NCI-H2029 treated with DMSO at 0.1 percent for 48 hours (cell line): ENCODE measurements at places on chromosomes 13 and 19.

GRCh38 chr19:41753159-41753558, 2.2 kb upstream of the CEACAM6 start:
- no peak for DNase-seq

DNA sequence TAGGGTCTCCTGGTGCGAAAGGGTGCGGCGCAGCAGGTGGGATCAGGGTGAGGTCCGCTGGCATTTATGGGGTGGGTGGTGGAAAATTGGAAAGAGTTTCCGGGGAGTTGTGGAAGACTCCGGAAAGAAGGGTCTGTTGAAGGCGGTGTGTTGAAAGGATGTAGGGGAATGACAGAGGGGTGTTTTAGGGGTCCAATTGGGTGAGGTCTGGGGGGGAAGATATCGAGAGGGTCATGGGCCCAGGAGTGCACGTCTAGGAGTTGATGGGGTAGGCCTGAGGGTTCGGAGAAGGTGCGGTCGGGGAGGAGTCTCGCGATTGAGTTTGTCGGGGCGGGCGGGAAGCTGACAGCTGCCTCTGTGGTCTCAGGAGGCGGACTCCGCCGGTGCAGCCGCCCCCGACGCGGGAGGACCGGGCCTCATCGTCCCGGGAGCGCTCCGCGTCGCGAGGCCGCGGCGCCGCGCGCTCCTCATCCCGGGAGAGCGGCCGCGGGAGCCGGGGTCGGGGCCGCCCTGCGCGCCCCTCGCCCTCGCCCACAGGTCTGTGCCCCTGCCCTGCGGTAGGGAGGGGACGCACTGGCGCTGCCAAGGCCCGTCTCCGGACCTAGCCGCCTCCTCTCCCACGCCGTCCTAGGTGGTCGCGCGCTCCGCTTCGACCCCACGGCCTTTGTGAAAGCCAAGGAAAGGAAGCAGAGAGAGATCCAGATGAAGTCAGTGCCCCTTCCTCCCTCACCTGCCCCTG, 7.0 kb downstream of the PGLYRP1 start:
- DNase-seq: no peak

DNA sequence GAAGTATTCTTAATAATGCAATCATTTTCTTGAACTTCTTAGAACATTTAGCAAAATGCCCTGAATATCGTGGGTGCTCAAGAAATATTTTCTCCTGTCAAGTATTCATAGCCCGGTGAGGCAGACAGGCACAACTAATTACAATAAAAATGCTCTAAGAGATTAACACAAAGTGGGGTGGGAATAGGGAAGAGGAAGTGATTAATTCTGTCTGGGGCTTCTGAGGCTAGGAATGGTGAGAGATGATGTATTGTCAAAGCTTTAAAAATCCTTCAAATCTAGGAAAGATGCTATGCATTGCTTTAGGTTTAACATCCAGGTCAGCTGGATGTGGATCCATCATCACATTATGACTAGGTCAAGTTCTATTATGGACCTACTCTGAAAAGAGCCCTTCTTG, 66.9 kb upstream of the POSTN start:
- DNase-seq: no peak

DNA sequence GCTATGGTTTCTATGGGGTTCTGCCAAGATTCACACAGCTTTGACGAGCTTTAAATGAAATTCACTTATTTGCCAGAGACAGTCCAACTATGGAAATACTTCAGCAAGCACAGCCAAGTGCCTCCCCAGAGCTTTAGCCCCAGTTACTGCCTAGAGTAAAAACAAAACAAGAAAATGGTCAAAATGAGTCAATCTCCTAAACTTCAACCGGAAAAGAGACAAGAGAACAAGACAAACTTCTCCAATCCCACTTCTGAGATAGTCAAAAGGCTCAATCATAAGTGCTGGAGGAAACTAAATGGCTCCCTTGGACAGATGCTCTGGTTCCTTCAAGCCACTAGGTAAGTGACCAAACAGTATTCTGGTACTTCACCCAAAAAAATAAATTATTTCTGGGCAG, 65.8 kb downstream of the KATNAL1 start:
- no peak for DNase-seq

DNA sequence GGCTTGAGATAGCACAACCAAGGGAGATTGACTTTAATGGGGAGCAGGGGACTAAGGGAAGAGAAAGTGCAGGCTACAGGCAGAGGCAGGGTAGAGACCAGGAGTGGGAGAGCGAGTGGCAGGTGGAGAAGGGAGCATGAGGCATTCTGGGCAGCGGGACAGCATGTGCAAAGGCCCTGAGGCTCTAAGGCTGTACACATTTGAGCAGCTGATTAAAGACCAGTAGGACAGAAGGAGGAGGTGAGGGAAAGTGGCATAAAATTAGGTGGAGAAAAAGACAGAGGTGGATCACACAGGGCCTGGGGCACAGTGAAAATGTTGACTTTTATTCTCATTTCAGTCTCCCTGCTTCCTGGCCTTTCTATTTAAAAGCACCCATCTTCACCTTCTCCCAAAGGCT, 74.4 kb downstream of the ALOX5AP start:
- no peak for DNase-seq

DNA sequence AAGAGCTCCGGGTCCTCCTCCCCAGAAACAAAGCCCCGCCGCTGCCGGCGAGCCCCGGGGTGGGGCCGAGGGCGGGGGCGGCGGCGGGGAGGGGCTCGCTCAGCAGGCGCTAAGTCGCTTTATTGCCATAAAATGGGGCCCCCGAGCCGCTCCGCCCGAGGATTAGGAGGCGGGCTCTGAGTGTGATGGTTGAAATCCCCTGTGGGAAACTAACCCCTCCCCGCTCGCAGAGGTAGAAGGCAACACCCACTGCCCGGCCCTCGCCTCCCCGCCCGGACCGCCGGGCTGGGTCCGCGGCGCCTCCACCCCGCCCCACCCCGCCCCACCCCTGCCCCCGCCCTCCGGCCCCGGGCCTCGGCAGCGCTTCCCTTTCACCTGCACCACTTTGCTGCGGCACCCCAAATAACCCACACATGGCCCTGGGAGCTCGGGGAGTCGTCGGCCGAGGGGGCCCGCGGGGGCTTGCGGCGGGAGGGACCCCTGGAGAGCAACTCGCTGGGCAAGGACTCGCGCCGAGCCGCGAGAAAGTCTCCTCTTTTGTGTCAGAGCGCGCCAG, at the start of gene KLF12:
Gene KLF12 (minus strand): TSS at position 184 of the 556 bp plus-strand sequence.
- DNase-seq: peak; percentile 5

DNA sequence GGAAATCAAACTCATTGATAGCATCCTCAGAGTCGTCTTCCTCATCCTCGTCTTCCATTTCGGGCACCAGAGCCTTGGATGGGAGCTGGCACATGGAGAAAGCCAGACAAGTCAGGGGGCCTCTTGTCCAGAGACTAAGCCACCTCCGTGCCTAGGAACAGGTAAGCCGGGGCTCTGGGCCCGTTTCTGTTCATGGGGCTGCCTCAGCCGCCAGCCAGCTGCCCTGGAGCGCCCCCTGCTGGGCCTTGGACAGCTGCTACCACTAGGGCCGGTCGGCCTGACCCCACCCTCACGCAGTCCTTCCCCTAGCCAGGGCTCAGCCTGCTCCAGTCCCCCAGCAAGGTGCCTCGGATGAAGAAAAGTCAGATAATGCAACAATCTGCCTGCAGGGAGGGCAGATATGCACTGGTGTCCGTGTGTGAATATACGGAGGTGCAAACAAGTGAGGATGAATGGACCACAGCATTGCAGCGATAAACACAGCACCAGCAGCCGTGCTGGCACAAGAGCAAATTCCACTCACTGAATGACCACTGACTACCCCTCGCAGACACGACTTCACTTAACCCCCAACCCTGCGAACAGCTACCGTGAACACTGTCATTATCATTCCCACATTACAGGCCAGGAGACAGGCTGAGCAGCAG, 11.9 kb upstream of the PRKD2 start:
- DNase-seq: no peak

DNA sequence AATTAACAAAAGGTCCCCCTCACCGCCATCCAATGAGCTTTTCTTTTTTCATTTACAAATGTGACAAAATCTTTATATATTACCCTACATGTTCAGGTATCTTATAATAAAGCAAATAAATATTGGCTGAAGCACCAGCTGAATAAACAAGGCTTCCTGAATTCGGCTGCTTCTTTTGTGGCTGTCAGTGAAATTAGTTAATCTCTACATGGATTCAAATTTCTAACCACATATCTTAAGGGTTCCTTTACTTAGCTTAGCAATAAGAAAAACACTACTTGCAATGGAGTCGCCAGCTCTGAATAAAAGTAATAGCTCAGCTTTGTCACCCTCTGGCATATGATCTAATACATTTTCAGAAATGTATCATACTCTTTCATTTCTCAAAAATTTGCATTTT, 104.3 kb downstream of the CCNA1 start:
- peak; percentile 33 for DNase-seq

DNA sequence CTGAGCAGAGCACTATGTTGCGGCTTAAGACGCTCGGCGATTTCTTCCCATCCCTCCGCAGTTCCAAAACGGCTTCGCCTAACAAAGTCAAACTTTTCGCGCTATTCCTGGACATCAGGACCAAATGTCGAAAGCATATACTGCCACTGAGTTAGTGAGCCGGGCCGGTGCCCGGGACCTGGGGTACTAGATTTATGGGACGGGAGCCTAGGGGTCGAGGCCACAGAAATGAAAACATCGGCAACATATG, 699 bp downstream of the RCBTB2 start:
- DNase-seq: no peak

GRCh38 chr19:35336166-35336955, 7.4 kb downstream of the CD22 start:
- no peak for DNase-seq

- peak; percentile 36 for DNase-seq
Measured at GRCh38 chr19:28633319-28634018, 579.5 kb downstream of the UQCRFS1 start.

- DNase-seq: no peak
Measured at GRCh38 chr19:33812388-33813330, 16.0 kb downstream of the KCTD15 start.

GRCh38 chr13:95456815-95457214, 95.7 kb upstream of the CLDN10 start:
- DNase-seq: no peak

GRCh38 chr13:92487238-92487637, 739.4 kb upstream of the GPC6 start:
- DNase-seq: no peak

DNA sequence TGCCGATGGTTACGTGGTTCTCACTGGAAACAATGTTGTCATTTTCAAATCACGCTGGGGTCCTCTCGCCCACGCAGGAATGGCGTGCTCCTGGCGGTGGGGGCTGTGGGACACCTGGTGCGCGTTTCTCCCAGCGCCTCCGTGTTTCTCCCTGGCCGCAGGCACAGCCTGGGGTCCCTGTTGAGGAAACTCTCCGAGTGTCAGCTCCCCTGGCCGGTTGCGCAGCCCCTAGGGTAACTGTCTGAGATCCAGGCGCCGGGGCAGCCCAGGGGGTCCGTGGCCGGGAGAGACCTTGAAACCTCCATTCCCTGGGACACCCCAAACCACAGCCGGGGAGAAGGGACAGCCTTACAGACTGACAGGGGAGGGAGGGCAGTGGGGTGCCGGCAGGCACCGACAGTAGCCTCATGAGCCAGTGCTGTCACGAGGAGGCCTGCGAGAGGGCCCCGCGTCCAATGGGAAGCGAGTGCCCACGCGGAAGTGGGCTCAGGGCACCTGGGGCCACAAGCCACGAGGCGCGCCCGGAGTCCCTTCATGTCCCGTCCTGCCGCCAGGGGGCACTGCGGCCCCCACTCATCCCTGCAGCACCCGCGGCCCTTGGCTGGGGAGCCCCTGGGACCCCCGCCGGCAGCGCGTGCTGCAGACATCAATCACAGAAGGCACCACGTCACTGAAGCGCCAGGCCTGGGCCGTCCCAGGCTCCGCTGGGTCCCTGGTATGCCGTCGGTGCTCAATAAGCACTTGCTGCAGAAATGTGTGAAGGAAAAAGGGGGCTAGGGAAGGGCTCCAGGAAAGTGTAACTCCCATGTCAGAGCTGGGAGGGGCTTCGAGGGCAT, 9.5 kb downstream of the ADAMTSL5 start:
- DNase-seq: no peak

DNA sequence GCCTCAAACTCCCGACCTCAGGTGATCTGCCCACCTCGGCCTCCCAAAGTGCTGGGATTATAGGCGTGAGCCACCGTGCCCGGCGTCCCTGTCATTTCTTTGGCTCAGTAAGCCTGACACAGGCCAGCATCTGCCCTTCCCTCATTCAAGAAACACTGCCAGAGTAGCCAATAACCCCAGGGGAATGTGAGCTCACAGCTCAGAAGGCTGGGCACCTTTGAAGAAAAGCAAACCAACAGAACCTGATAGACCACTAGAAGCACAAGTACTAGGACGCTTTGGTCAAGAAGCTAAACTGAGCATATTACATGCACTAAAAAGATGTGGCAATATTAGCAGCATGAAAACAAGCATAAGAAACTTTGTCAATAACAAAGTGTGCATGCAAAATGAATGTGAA, 14.2 kb downstream of the SIGLEC5 start:
- no peak for DNase-seq

DNA sequence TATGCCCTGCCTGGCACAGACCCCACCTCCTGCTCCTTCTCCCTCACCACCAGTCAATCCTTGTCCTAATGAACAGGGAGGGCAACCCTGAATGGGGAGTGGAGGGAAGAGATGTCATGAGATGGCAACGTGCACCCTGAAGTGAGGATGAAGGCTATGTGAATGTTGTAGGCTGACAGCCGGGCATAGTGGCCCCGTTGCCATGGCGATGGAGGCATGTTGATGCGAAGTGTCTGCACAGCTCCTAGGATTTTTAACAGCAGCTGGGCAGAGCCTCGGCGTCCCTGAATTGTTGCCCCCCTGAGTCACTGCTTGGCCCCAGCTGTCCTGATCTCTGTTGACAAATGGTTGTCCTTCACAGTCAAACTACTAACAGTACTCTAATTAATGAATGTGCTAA, 4.8 kb upstream of the ALOX5AP start:
- DNase-seq: no peak

DNA sequence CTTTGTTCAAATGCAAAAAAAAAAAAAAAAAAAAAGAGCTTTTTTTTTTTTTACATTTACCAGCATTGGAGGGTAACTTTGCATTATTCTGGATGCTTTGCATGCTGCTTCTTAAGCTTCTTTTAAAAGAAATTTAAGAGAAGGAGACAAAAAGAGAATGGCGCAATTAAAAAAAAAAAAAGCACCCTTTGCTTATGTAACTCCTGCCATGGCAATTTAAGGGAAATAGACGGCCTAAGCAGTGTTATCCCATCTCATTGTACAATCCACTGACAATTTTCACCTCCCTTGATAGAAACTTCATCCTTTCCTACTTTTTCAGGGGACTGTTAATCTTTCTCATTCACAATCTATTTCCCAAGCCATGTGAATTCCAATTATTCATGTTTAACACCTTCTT, 129.8 kb downstream of the KCTD12 start:
- no peak for DNase-seq

GRCh38 chr13:50452756-50453155, 390.7 kb downstream of the DLEU7 start:
- DNase-seq: no peak

- DNase-seq: no peak
Measured at GRCh38 chr13:46866150-46866549, 30.7 kb downstream of the HTR2A start.
